ENCODE measurements at places on chromosomes 1 and 21. TPM values are rescaled to one million over a fixed set of nuclear protein-coding genes. Genes with fewer than 3 reads are reported as not detected.

KCNE2 gene
- not detected for total RNA-seq

RAP1GAP gene
- 30.2 TPM for total RNA-seq

KCNJ15 gene
- total RNA-seq: 2.5 TPM

AMY1C gene
- total RNA-seq: not detected

TGFB2 gene
- 0.04 TPM for total RNA-seq

CTSE gene
- 0.18 TPM for total RNA-seq

NBPF10 gene
- total RNA-seq: 0.72 TPM

GNG12 gene
- 3.7 TPM for total RNA-seq

TTC34 gene
- total RNA-seq: 0.31 TPM

SPRR2E gene
- not detected for total RNA-seq

ZNF692 gene
- 73.7 TPM for total RNA-seq

GCSAML gene
- total RNA-seq: not detected

FAM177B gene
- not detected for total RNA-seq

RGL1 gene
- 0.07 TPM for total RNA-seq

S100A14 gene
- total RNA-seq: 0.24 TPM

MCOLN3 gene
- total RNA-seq: not detected

CRABP2 gene
- total RNA-seq: 1.6 TPM

CLEC20A gene
- total RNA-seq: not detected

ZNF669 gene
- total RNA-seq: 10.2 TPM

EDARADD gene
- total RNA-seq: 22.5 TPM

PAPPA2 gene
- total RNA-seq: 0.07 TPM

DYNLT5 gene
- total RNA-seq: not detected

ANKRD35 gene
- total RNA-seq: not detected

ARTN gene
- total RNA-seq: not detected

CDA gene
- not detected for total RNA-seq

All from K562 (cell line).